ENCODE measurements at places on chromosomes 7 and 10.

GRCh38 chr7:19080093-19080492 lies 37.3 kb downstream of the TWIST1 start:
- no peak for DNase-seq

- DNase-seq, result no peak
Measured at GRCh38 chr10:26489081-26489480, 50.9 kb downstream of the APBB1IP start.

- DNase-seq, result no peak
Measured at GRCh38 chr7:4279216-4279615, 402.9 kb upstream of the FOXK1 start.

GRCh38 chr10:91541481-91541880 lies 91.4 kb downstream of the PPP1R3C start:
- no peak for DNase-seq

DNA sequence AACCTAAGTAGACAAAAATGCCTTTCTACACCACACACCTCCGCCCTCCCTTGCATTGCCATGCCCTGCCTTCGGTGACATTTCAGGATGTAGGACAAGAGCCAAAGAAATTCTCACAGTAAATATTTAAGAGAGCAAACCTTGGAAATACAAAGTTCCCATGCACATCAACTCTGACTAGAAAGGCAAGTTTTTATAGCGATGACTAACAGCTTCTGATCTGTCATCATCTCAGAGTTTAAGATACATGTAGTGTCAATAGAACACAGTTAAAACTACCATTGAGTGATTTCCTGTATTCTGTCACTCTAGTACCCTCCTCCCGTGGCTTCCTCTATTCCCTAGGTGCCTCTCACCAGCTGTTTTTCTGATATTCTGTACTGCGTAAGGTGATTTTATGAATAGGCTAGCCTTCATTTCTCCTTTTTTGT lies 20.7 kb downstream of the SLC16A9 start:
- no peak for DNase-seq

All from progenitor cell of endocrine pancreas (in vitro differentiated cells).